ENCODE measurements at places on chromosomes 16 and 17.

DNA sequence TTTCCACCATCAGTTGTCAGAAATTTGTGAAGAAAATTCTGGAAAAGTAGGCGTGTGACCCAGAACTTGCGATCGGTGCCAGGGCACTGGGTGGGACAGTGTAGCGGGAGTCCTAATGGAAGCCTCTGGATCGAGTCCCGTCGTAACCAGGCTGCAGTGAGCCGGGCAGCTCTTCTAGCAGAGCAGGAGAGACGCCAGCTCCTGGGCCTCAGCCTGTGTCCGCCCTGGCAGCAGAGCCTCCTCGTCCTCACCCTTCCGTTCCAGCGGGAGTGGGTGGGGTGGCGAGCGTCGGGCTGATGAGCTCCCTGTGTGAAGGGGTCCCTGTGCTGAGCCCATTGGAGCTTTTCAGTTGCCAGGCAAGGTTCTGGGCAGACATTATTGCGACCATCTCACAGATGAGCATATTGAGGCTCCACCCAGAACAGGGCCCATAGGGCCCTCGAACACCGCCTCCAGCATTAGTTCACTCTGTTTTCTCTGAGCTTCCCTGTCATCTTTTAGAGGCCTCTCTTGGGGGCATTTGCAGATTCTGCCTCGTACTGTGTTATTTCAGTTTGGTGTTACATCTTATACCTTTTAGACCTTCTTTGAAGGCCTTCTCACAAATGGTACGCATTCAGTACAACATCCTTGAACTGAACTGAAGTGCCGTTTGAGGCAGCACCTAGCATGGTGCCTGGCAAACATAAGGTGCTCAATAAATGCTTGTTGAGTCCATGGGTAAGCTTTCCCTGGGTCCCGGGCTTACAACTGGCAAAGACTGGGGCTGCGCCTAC lies 207.1 kb upstream of the CIBAR2 start:
- DNase-seq = no peak

- DNase-seq = no peak
Measured at GRCh38 chr16:13553453-13553985, 366.4 kb upstream of the ERCC4 start.

DNA sequence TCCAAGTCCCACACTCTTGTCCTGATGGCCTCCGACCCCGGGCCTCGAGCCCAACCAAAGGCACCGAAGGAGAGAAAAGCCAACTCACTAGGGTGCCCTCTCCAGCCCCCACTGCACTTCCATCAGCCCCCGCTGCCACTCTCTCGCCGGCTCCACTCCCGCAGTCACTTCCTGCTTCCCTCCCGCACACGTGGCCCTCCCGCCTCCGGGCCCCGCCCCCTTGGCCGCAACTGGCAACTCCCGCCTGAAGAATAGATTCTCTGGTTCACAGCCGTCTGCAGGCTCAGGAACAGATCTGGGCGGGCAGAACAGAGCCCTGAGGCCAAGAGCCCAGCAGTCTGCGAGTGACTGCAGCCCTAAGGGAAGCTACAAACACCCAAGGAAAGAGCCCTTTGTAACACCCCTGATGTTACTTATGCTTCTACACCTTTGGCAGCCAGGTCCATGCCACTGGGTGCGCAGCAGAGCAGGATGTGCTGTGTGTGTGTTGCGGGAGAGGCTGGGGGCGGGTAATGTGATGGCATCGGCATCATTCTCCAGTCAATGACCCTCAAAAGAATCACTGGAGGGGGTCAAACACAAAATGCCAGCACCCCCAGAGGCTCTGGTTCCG lies at the start of gene SLC39A11:
Gene SLC39A11, minus strand, starts transcription at position 166 of the 613 bp plus-strand sequence. CDS start 3,924 bp downstream, outside the sequence.
- DNase-seq = peak; percentile 78

DNA sequence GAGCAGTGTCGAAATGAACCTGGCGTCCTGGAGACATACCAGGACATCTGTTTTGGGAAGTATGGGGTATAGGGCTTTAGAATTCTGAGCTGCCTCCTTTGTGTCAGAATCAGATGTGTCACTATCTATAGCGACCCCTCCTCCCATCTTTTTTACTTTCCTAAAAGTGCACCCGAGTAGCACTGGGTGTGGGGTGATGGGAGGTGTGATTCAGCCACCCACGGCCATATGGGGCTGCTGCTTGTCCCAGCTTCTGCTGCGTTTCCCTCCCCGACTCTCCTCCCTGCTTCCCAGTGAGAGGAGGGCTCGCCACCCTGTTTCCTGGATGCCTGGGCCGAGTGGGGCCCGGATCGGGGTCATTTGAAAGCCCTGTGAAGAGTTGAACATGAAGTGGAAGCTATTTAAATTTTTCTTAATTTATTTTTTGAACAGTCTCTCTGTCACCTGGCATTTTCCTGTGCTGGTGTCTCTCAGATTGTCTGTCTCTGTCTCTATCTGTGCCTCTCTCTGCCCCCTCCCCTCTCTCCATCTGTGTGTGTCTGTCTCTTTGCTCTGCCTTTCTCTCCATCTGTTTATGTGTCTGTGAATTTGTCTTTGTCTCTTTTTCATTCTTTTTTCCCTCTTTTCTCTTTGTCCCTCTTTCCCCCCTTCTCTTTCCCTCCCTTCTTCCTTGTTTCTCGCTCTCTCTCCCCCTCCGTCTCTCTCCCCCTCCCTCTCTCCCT lies 638.8 kb upstream of the EEF2KMT start:
- DNase-seq = no peak

- no peak for DNase-seq
Measured at GRCh38 chr16:2191446-2191706, 5.0 kb downstream of the CASKIN1 start.

DNA sequence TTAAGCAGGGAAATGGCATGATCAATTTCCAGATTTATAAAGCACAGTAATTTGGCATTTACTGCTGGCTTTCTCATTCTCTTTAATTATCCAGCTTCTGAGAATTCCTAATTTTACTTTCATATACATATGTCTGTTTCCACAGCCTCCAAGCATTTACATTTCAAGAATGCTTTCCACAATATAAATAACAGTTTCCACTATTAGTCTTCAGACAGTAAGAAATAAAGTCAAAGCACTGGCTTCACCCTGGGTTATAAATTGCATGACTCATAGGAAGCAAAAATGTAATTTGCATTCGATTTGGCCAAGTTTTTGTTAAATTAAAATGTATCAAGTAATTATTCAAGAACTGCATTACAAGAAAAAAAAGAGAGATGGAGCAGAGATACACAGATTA lies 53.5 kb downstream of the MPHOSPH6 start:
- no peak for DNase-seq

DNA sequence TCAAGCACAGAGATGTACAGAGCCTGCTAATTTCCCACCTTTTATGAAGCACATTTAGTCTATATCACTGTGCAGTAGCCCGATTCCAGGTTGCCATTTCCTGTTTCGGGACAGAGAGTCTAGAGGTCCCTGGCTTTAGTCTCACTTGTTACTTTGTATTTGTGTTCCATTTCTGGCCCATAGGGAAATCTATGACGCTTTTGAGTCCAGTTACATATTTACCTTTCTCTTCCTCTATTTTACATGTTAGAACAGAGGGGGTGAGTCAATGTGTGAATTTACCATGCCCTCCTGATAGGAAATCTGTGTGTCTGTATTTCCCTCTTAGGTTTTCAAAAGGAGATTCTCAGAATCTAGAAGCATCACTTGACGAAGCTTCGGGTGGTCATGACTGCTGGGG lies 227.1 kb upstream of the ZFHX3 start:
- no peak for DNase-seq

GRCh38 chr16:84519855-84520254 lies 15.4 kb upstream of the MEAK7 start:
- DNase-seq = no peak

GRCh38 chr16:72992142-72992601 lies 55.8 kb downstream of the ZFHX3 start:
- DNase-seq = no peak

Measured in stimulated activated CD8-positive, alpha-beta memory T cell treated with anti-CD3 and anti-CD28 coated beads, Interleukin-7, amount 100 ng/mL, for 1 hour (primary cell).